ENCODE measurements at places on chromosomes 3 and 15.

- DNase-seq, result no peak
These were observed 68.5 kb upstream of the GATA2 start for GRCh38 chr3:128561504-128561903.

GRCh38 chr3:3127432-3128010, 781 bp downstream of the TRNT1 start:
- no peak for DNase-seq

DNA sequence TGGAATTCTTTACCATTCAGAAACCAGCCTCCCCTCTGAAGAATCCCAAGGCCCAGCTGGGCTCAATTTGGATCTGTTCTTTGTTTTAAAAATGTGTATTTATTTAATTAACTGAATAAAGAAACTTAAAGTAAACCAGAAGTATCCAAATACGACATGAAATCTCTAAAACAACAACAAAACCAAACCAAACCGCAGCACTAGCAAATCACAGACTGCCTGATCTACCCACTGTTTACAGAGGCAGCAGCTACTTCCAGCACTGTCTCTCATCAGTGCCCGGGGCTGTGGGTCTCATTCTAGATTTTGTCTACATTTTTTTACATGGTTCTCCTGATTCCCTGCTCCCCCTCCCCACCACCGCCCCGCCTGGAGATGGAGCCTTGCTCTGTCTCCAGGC, 2.3 kb downstream of the FLNB start:
- DNase-seq, result no peak

GRCh38 chr15:29270976-29271375, 1.4 kb upstream of the NSMCE3 start:
- no peak for DNase-seq

DNA sequence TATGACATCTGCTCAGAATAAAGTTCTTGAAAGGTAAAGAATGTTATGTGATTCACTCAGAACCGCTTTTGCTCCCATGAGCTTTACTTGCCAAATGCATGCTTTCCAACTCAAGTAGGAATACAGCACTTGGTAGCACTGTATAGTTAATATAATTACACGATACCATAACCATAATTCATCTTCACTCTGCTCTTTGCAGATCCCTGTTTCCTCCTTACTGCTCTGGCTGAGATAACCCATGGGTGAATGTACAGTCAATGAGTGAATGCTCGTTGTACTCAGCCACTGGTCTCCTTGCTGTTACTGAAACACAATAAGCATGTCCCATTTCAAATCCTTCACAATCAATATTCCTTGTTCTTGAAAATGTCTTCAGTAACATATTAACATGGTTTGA, 550.0 kb downstream of the FGF12 start:
- DNase-seq, result no peak

DNA sequence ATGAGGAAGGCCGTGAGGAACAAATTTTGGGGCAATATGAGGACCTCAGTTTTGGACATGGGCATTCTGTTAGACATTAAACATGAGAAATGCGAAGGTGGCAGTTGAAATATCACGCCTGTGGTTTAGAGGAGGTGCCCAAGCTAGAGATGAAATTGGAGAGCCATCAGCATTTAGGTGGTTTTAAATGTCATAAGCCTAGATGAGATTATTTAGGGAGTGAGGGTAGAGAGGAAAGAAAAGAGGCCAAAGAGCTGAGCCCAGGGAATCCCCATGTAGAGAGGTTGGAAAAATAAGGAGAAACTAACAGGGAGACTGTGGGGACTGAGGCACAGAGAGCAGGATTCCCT, 14.9 kb downstream of the RTP1 start:
- DNase-seq, result no peak

- no peak for DNase-seq
These were observed 59.6 kb downstream of the SPRED1 start for GRCh38 chr15:38312190-38312589.

DNA sequence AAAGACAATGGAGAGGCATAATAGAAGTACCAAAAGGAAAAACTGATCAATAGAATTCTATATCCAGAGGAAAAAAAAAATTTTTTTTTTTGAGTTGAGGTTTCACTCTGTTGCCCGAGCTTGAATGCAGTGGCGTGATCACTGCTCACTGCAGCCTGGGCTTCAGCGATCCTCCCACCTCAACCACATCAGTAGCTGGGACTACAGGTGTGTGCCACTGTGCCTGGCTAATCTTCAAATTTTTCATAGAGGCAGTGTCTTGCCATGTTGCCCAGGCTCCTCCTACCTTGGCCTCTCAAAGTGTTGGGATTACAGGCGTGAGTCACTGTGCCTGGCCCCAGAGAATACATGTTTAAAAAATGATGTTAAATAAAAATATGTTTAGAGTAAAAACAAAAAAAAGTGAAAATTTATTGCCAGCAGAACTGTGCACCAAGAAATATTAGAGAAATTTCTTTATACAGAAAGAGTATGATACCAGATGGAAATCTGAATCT, 154.3 kb upstream of the ZBTB20 start:
- no peak for DNase-seq

DNA sequence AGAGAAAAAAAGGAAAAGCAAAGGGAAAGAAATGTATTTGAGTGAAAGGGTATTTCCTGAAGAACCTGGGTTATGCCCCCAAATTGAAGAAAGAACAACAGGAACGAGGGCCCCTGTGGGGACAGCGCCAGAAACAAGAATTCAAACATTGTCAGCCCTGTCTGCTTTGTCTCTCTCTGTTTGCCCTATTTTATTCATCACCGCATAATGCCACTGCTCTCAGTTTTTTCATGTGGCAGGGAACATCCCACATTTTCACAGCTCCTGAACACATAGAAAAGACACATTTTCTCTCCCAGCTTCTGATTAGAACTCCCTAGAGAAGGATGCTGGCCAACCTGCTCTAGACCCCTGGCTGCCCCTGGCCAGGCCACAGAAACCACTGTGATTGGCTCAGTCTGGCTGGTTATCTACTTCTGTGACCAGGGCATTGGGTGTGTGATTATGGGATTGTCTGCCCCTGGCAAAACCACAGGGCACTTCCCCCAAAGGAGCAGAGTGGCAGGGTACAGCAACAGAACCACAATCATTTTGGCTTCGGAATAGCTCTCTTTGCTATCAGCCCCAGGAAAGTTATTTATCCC, 31.3 kb upstream of the CCDC54 start:
- no peak for DNase-seq

All from stimulated activated CD4-positive, alpha-beta T cell treated with anti-CD3 and anti-CD28 coated beads, Interleukin-1b, Interleukin-23, amount 100 ng/mL, for 24 hours (primary cell).